ENCODE measurements at places on chromosomes 16 and 17.

GRCh38 chr17:49756323-49757150 lies 7.4 kb downstream of the FAM117A start:
- DNase-seq, result no peak

GRCh38 chr17:78304549-78305037 lies 55.3 kb downstream of the SOCS3 start:
- no peak for DNase-seq

DNA sequence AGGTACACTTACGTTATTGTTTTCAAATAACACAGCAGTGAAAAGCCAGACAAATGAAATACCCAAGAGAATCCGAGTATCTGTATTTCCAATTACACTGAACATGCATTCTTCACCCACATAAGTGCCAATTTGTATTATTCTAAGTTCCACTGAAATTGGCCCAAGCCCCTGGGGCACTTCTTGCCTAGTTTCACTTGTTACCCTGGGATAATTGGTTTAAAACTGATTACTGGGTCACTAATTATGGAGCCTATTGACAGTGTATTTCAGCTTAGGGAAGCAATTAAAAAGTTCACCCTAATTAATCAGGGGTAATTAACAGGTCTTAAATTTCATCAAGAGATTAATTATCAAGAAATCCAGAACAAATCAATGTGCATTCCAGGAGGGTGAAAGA lies 60.5 kb upstream of the HS3ST2 start:
- no peak for DNase-seq

- DNase-seq, result peak; percentile 96
Observed at GRCh38 chr17:57874434-57875289, 24.8 kb upstream of the MRPS23 start.

GRCh38 chr17:29156781-29157180 lies 23.4 kb downstream of the MYO18A start:
- DNase-seq, result no peak

- peak; percentile 46 for DNase-seq
Observed at GRCh38 chr16:49856672-49857330, 889 bp upstream of the ZNF423 start.

DNA sequence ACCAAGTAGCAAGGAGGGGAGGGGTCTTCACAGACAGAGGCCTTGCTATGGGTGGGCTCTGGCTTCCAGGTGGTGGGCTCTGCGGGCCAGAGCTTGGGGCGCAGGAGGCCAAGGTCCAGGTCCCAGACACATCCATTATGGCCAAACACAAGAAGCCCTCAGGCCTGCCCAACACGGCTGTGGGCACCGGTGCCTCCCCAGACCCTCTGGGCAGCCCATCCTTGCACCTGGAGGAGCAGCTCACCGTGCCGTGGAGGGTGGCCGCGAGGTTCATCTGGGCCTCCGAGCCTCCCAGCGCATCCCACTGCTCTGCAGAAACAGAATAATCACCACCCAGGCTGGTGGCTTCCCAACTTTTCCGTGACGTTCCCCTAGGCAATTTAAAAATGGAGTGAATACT lies 55.9 kb downstream of the TBC1D16 start:
- no peak for DNase-seq

GRCh38 chr17:44788139-44788538 lies 29.4 kb downstream of the ADAM11 start:
- DNase-seq, result no peak

DNA sequence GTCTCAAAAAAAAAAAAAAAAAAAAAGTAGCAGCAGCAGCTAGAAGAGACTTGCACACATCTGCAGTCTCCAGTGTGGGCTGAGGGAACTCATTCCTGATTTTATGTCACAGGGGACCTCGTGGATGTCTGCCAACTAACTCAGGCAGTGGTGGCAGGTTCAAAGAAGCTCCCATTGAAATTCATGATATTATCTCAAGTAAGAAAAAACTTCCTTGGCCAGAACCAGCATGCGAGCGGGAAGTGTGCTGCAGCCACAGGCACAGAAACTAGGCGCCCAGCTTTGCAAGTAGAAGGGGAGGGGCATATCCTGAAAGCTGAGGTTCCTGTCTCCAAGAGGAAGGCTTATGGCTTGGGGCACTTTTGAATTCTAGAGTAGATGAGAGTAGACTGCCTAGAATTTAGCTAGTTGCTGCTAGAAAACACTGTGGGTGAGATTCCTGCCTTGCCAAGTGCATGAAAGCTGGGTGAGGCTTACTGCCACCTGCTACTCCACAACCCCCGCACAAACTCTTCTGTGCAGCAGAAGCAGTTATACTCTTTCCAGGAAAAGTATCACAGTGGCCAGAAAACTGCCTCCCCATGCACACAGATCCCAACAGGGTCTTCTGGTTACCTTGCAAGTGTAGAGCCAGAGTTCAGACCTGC lies 603.8 kb upstream of the CA10 start:
- DNase-seq, result no peak

GRCh38 chr16:58389724-58390123 lies 2.5 kb upstream of the GINS3 start:
- no peak for DNase-seq

DNA sequence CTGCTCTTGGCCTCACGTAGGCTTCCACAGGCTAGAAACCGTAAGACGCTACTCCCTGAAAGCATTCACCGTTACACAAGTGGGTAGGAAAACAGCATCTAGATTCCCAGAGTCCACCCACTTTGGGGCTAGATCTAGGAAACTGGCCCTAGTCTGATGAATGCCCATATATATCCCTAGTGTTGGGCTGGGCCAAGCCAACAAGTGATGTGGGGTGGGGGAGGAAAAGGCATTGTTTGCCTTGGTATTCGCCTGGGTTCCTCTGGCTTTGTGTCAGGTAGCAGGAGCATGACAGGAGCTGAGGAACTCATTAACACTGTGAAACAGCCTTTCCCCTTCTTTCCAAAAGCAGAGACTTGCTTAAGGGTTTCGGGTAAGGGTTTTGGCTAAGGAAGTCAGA lies 112.4 kb downstream of the SMG6 start:
- no peak for DNase-seq

- DNase-seq, result no peak
Observed at GRCh38 chr17:3573246-3574100, 15.9 kb upstream of the TRPV3 start.

DNA sequence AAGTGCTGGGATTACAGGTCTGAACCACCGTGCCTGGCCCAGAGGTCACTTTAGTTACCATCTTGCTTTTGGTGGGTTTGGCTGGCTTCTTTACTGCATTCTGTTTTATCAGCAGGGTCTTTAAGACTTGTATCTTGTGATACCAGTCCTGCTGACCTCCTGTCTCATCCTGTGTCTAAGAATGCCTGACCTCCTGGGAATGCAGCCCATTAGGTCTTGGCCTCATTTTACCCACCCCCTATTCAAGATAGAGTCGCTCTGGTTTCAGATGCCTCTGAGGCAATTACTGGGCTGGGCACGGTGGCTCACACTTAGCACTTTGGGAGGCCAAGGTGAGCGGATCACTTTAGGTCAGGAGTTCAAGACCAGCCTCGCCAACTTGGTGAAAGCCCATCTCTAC lies 63.8 kb downstream of the MFSD11 start:
- DNase-seq, result no peak

DNA sequence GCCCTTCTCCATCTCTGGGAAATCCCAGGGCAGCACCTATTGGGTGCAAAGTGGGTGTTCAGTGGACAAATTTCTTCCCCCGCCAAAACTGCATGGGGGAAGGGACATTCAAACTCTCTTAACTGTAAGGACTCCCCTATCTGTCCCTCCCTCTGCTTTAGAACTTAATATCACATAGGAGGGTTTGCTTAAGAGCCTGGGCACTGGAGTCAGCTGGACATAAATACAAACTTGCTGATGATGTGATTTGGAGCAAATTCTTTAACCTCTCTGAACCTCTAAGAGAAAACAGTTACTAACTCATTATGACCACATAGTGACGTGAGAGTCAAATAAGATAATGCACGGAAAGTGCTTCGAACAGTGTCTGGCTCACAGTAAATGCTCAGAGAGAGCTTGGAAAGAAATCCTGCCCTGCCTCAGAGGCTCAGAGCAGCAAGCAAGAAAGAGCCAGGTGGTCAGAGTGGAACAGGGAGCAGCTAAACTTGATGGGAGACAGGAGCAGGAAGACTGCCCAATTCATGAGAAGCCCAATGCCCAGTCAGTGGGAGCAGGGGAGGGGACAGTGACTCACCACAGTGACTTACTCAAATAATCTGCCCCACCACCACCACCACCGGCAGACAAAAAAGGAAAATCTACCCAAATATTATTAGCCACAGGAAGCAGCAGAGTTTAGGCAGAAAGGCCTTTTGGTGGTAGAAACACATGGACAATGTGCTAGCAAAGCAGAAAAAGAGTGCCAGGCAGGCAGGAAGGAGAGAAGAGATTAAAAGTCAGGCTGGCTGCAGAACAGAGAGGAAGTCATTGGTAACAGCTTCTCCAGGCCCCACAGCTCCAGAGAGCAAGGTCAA lies 23.9 kb upstream of the CCL1 start:
- no peak for DNase-seq

DNA sequence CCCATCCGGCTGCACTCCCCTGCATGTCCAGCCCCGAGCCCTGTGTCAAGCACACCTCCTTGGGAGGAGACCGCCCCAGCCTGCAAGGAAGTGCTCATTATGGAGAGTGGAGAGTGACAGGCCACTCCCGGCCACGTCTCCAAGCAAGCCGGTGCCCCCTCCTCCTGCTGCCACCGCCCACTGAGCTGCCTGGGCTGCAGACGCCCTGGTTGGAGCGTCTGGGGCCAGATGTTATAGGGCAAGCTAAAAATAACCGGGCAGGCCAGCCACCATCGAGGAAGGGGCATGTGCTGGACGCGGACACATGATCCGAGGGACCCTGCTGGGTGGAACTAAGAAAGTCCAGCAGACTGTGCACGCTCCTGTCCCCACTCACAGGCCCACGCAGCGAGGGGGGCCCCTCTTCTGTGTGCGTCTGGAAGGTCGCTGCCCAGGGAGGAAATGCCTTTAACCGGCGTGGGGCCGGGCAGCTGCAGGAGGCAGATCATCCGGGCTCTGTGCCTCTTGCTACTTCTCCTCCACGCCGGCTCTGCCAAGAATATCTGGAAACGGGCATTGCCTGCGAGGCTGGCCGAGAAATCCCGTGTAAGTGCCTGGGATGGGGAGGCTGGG lies at the start of gene WFDC1:
WFDC1 (plus strand) TSS at position 348 of the 612 bp plus-strand sequence; CDS start at position 442, 94 bp downstream.
- no peak for DNase-seq

DNA sequence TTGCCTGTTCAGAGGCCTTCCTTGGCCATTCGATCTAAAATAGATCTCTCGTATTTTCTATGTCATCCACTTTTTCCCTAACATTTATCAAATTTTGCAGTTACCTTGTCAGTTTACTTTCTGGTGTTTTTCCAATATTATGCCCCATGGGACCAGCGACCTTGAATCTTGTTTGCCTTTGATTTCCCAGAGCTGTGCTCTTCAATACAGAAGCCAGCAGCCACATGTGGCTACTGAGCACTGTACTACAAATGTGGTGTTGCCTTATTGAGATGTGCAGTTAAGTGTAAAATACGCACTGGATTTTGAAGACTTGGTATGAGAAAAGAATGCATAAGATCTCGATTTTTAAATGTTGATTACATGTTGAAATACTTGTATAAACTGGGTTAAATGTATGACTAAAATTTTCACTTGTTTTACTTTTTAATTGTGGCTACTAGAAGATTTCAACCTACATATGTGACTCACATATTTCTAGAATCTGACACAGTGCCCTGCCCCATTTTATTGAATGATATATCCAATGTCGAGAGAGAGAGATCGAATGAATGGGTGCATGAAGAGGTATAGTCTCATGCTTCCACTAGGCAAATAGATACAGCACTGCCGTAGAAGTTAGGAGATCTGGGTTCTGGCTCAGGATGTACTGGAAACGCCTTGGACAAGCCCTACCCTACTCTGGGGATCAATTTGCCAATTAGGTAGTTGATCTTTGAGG lies 824 bp upstream of the PSME3 start:
- DNase-seq, result no peak

DNA sequence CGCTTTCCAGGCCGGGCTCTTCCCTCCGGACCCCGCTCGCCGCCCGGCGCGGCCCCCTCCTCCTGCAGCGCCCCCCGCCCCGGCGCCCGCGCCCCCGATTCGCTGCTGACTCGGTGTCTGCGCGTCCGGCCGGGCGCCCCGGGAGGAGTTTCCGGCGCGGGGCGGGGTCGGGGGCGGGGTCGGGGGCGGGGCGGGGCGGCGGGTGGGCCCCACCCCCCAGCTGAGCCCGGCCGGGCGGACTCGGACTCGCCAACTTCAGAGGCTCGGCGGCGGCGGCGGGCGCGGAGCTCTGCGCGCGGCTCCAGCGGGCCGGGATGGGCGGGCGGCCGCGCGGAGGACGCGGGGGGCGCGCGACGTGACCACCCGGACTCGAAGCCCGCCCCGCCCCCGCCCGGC lies at the start of gene METRNL:
METRNL (plus strand) TSS at position 258 of the 396 bp plus-strand sequence. CDS start 207 bp downstream, outside the sequence.
- DNase-seq, result peak; percentile 84

- no peak for DNase-seq
Observed at GRCh38 chr17:5758651-5759050, 174.3 kb upstream of the NLRP1 start.

DNA sequence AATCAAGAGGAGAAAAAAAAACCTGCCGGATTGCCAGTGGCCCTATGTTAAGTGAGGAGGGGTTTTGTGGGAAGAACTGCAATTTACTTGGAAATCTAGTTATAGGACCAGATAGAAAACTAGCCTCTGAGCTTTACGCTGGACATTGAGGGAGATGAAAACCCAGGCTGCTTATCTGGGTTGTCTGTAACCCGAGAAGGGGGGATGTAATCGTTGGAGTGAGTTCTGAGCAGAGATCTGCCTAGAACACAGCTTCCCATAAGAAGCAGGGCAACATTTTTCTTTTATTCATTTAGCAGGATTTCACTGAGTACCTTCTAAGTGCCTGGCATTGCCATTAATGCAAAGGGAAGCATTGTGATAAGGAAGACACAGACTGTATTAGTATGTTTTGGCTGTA lies 70.6 kb downstream of the KATNIP start:
- no peak for DNase-seq

- DNase-seq, result no peak
Observed at GRCh38 chr17:56995766-56996165, 17.8 kb downstream of the SCPEP1 start.

DNA sequence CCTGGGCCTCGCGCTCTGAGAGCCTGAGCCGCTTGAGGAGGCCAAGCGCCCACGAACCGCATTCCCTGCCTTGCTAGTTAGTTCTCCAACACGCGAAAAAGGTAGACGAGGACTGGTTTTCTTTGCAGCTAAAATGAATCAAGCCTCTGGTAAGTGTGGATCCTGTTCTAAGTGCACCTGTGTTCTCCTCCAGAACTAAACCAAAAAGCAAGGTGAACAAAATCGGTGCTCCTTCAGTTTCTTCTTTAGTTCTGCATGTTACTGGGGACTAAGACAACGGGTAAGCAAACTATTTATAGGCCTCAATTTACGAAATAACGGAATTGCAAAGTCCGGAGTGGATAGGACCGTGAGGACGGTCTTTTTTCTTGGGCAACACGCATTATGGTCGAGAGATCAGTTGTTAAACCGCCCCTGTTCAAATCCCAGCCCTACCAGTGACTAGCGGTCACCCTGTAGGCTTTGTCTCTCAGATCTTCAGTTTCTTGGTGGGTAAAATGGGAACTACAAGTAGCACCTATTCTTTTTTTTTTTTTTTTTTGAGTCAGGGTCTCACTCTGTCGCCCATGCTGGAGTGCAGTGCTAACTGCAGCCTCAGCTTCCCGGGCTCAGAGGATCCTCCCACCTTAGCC lies 993 bp upstream of the ANKRD11 start:
- DNase-seq, result no peak

- DNase-seq, result no peak
Observed at GRCh38 chr17:51060396-51060795, 60.3 kb downstream of the SPAG9 start.

GRCh38 chr17:77505181-77505639 lies 364.4 kb downstream of the SEC14L1 start:
- DNase-seq, result no peak
